ENCODE measurements at places on chromosomes 3 and 15.

DNA sequence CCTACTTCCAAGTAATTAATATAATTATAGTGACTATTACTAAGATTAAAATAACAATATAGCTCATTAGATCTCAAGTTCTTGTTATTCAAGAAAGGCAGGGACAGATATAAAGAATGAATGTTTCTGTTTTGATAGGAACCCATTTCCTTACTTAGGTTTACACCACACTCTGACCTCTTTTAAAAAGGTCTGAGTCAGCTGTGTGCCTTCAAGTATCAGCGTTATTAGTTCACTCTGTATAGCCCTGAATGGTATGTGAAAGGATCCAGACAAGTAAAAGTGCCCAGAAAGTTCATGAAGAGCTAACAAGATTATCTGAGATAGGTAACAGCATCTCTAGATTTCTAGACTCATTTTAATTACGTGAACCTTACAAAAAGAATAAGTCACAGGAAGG, 28.9 kb downstream of the PDCD10 start:
- no peak for DNase-seq

DNA sequence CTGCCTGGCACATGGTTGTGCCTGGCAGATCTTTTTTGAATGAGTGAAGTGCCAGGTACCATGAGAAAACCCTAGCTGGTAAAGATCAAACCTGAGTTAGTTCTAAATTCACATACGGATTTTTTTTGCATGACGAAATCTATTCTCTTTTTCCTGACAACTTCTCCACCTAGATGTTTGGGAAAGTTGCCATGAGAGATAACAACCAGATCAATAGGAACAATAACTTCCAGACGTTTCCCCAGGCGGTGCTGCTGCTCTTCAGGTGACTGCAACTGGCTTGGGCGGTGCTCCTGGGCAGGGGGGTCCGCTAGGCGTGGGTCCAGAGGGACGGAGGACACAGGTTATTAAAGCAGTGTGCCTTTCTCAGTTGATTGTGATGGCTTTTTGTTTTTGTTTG, 71.8 kb downstream of the CHDH start:
- DNase-seq, result no peak

DNA sequence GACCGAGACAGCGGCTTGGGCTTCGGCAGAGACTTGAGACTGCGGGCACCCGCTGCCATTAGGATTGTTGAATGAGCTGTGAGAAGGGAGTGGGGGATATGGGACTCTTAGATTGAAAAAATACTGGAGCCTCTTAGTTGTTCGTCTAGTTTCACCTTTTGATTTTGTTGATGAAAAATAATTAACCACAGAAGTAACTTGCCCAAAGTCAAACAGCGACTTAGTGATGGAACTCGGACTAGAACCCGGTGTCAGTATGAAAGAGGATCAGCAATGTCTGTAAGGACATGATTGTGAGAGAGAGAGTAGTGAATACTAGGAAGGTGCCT, 510 bp upstream of the GOLGB1 start:
- no peak for DNase-seq

DNA sequence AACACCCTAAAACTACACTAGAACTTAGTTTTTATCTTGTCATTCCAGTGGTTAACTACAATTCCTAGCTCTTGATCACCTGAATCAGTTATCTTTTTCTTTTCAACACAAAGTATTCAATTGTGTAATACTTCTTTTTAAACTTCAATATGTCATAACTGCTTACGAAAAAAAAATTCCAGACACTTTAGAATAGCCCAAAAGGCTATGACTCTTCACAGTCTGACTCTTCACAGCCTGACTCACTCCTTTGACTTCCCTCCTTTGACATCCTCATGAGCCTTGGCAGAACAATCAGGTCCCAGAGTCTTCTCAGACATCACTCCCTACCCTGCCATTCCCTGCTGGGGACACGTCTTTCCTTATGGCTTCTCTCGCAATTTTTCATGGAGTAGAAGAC, 727.1 kb downstream of the ROBO1 start:
- no peak for DNase-seq

DNA sequence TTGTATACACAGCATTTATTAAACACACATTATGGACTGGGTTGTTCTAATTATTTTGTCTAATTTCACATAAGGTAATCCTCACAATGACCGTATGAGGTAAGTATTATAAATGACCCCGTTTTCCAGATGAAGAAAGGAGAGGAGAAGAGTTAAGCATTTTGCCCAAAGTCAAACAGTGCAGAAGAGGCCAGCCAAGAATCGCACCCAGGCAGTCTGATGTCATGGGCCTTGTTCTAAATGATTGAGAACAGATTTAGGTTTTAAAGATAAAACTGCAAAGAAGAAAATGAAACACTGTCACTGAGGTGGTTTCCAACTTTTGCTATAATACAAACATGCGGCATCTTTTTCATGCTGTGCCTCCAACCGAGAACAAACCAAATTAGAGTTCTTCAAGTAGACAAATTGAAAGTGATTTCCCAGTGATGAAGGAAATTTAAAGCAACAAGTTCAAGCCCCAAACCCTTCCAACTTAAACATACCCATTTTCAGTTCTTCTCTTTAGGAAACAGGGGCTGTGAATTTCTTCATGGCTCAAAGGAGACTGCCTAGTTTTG, 155.3 kb downstream of the THRB start:
- DNase-seq, result no peak

DNA sequence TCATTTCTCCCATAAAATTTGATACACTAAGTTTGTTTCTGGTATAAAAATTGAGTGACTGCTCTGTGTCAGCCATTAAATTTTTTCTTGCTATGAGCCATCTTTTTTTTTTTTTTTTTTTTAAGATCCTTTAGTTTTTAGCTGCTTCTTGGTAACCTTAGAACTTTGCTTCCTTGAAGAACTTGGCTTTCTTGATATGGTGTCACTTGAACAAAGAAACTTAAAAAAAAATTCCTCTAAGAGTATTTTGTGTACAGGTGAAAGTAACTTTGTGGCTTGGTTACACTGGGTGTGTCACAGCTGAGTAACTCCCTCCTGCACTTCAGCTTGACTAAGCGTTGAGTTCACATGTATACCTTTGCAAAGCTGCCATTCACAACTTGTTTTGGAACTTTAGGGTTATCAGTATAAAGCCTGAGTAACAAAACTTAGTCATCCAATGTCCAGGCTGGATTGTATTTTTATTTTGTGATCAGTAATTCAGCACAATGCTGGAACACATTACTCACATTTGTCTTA, 6.5 kb downstream of the CHD2 start:
- DNase-seq, result no peak

DNA sequence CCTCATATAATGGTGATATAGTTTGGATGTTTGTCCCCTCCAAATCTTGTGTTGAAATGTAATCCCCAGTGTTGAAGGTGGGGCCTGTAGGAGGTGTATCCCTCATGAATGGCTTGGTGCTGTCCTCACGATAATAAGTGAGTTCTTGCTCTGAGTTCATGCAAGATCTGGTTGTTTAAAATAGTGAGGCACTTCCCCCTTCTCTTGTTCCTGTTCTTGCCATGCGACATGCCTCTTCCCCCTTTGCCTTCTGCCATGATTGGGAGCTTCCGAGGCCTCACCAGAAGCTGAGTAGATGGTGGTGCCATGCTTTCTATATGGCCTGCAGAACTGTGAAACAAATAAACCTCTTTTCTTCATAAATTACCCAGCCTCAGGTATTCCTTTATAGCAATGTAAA, 39.2 kb downstream of the REC114 start:
- DNase-seq, result no peak

DNA sequence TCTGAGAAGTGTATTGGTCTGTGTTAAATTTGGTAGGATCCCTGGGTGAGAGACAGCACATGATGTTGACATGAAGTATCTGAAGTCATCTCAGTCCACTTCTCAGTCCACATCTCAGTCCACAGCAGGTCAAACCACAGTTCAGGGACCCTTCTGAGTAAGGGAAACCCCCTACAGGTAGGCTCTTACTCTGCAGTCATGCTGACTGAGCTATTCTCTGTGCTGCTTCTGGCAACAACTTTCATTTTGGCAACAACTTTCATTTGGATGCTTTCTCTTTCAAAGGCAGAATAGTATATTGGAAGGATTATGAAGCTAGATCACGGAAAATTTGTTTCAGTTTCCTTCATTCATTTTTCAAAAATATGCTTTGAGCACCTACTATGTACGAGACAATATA, 178.2 kb upstream of the GOLIM4 start:
- DNase-seq, result no peak

- DNase-seq, result no peak
Observed at GRCh38 chr15:60972866-60973265, 256.2 kb downstream of the RORA start.

- DNase-seq, result no peak
Observed at GRCh38 chr3:142263112-142263511, 37.7 kb upstream of the GK5 start.

DNA sequence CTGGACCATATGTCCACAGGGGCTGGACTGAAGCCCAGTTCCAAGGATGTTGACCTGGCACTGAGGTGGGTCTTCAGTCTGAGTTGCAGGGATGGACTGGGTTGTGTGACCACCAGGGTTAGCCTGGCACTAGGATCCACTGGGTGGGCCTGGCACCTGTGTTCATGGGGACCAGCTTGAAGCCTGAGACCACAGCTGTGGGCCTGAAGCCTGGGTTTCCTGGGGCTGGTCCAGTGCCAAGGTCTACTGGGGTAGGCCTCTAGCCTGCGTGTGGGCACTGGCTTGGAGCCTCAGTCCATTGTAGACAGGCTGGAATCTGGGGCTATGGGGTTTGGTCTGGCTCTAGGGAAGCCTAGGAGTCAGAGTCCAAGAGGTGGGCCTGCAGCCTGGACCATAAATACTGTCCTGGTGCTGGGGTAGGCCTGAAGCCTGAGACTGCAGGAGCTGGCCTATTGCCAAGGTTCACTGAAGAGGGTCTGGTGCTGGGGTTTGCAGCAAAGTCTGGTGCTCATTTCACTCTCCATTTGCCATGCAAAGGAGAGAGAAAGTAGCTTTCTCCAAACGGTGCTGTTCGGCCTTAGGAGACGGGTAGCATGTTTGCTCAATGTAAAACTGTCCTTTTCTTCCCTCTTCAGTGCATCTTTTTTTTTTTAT, 51.2 kb upstream of the TBC1D5 start:
- no peak for DNase-seq

DNA sequence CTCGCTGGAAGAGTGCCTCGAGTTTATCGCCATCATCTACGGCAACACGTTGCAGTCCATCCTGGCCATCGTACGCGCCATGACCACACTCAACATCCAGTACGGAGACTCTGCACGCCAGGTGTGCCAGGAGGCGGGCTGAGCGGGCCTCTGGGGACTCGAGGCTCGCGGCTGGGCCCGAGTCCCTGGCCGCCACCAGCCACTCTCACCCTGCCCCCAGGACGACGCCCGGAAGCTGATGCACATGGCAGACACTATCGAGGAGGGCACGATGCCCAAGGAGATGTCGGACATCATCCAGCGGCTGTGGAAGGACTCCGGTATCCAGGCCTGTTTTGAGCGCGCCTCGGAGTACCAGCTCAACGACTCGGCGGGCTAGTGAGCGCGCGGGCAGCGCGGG, 1.9 kb downstream of the GNAT1 start:
- no peak for DNase-seq

DNA sequence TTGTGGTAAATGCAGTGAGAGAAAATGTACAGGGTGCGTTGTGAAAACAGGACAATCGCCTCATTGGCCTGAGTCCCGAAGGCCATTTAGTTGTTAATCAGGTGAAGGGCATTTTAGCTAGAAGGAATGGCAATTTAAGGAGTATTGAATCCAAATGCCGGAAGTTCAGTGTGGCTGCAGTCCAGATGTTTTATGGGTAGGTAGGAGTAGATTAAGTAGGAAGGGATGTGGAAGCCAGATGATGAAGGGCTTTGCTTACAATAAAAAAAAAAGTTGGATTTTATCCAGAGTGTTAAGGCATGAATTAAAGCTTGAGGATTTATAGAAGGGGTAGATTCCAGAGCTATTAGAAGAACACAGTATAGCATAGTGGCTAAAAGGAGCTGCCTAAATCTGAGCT, 572.7 kb downstream of the NLGN1 start:
- no peak for DNase-seq

- DNase-seq, result no peak
Observed at GRCh38 chr15:91252756-91253155, 152.7 kb downstream of the SV2B start.

GRCh38 chr3:32200490-32200889, 38.0 kb upstream of the CMTM8 start:
- no peak for DNase-seq

GRCh38 chr3:64638981-64639481, 48.8 kb downstream of the ADAMTS9 start:
- no peak for DNase-seq

DNA sequence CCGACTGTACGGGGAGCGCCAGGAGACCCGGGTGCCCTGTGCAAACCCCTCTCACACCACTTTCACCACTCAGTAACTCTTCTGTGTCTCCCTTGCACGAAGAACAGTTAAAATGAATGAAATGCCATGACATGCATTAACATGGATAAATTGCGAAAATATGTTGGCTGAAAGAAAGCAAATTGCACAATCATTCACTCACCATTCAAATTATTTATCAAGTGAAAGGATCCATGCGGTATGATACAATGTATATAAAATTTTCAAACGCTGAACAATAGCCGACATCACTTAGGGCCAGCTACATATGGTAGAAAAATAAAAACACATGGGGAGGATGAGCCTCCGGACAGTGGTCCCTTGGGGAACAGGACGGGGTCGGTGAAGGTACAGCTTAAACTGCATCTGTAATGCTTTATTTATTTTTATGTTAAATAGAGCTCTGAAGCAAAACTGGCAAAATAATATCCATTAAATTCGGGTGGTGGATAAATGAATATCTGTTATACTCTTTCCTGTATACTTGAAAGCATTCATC, 45.9 kb downstream of the SLC12A8 start:
- DNase-seq, result no peak

GRCh38 chr3:16583551-16583950, 21.7 kb downstream of the DAZL start:
- DNase-seq, result no peak

- DNase-seq, result no peak
Observed at GRCh38 chr15:44153352-44153751, 41.7 kb downstream of the FRMD5 start.

DNA sequence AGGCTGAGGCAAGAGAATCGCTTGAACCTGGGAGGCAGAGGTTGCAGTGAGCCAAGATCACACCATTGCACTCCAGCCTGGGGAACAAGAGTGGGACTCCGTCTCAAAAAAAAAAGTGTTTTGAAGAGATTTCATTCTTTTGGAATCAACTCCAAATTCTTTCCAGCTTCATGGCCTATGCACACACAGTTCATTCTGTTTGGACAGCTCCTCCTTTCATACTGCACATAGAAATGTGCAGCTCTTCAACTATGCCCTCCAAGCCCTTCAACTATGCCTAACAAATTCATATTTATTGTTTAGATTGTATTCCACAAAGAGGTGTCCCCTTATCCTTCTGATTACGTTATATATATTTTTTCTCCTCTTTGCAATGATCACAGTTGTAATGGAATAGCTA, 4.2 kb downstream of the TP53BP1 start:
- DNase-seq, result no peak

- DNase-seq, result no peak
Observed at GRCh38 chr15:70096215-70097062, 1.3 kb downstream of the TLE3 start.

- DNase-seq, result no peak
Observed at GRCh38 chr3:33833408-33834095, 35.1 kb downstream of the PDCD6IP start.

- DNase-seq, result no peak
Observed at GRCh38 chr15:73183071-73183470, 130.8 kb downstream of the NEO1 start.

GRCh38 chr3:150252462-150252861, 155.6 kb upstream of the TSC22D2 start:
- DNase-seq, result no peak

- no peak for DNase-seq
Observed at GRCh38 chr3:87509401-87509800, 233.0 kb upstream of the POU1F1 start.

Data from SK-N-DZ (cell line).